ENCODE measurements at places on chromosomes 1 and 21.

GRCh38 chr1:172600615-172601014, 58.3 kb upstream of the FASLG start:
- no peak for DNase-seq

- DNase-seq, result peak; percentile 21
Observed at GRCh38 chr1:41870076-41870562, 48.6 kb downstream of the HIVEP3 start.

DNA sequence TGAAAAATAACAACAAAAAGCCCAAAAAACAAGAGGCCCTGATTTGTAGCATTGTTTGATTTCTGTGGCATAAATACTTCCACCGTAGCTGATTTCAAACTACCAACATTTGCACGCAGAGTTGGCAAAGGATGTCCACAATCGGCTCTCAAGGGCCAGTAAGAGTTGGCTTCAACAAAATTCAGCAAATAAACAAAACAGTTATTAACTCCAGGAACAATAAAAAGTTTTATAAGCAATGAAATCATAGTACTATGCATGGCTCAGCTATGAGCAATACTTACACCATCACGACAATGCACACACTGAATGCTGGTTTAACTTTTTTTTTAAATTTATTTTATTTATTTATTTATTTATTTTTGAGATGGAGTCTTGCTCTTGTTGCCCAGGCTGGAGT, 8.7 kb upstream of the COX20 start:
- no peak for DNase-seq

DNA sequence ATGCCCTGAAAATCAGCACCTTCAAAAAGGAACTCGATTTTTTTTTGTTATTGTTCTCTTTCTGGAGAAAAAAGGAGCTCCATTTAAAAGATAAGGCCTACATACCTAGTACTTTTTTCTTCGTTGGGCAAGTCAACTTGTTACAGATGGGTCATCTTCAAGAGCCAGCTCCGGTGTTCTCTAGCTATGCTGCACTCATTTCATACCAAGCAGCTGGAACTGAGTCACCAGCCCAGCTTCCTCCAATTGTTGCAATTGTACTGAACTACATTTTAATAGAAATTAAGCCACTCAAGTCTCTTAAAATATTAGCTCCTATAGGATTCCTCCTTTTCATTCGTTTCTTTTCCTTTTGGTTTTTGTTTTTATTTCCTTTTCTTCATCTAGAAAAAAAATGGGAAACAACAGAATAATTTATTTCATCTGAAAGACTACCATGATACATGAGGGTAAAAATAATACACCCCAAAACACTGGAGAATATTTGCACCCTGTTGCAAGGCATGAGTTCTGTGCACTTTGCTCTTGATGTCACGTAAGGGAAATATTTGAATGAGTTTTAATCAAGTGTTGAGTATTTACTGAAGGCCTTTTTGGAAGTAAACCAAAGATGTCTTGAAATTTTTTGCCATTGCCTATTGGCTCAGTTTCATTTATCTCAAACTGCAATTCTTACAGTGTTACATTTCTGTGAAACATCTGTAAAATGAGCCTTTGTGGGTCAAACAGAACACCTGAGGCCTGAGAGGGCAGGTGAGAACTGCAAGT, 60.5 kb downstream of the CLIC4 start:
- no peak for DNase-seq

DNA sequence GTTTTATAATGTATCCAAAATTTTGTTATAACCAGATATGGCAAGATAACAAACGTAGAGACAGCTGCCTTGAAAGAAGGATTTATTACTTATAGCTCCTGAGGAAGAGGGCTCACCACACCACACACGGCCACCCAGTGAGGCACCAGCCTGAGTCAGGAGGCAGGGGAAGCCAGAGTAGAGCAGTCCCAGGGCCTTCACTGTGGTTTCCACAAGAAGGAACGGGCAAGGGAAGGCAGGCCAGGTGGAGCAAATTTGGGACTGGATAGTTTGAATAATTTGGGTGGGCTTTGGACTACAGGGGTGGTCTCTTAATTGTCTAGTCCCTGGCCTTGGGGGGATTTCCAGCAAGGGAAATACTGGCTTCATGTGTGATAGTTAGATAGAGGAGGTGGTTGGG, 72.5 kb downstream of the RRAGC start:
- DNase-seq, result no peak

All from DMS53 (cell line).